ENCODE measurements at places on chromosomes 16 and 17.

DNA sequence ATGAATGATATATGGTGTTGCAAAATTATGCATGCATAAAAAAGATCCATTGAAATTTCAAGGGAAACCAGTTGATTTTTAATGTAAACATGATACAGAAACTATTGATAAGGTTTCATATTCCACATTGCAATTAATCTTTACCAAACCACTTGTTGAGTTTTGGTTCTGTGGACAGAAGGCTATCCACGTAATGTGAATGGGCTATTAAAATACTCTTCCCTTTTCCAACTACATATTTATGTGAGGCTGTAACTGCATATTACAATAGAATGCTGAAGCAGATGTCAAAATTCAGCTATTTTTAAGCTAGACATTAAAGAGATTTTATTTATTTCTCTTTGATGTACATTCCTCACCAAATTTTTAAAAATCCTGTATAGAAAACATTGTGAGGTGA lies 33.7 kb upstream of the VPS4A start:
- no peak for DNase-seq

DNA sequence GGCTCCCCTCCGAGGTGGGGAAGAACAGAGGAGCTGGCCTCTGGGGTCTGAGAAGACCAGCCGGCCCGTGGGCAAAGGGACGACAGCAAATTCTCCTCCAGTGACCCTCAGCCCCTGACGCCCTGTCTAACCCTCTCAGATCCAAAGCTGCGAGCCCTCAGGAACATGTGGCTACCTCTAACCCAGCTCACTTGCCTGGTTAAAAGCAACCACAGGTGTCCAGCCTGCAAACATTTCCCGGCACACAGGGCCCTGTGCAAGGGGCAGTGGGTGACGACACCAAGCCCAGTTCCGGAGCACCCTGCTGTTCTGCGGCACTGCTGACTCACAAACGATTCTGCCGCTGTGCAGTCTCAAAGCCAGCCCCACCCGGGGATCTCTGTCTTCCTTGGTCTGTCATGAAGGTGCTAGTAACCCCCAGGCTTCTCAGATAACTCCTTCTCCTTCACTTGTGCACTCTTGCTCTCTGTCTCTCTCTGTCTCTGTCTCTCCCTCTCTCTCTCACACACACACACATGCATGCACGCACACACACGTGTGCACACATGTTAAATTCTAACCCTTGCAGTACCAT lies 23.0 kb downstream of the WNT3 start:
- DNase-seq: no peak

DNA sequence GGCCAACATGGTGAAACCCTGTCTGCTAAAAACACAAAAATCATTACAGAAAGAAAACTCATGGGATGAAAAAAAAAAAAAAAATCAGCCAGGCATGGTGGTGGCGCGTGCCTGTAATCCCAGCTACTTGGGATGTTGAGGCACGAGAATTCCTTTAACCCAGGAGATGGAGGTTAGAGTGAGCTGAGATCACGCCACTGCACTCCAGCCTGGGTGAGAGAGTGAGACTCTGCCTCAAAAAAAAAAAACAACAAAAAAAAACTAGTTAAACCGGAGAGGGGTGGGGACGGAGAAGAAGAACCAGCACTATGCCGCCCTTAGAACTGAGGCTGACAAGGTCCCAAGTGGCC lies 7.4 kb upstream of the NOTUM start:
- DNase-seq: no peak

GRCh38 chr16:85510041-85510659 lies 103.0 kb upstream of the GSE1 start:
- no peak for DNase-seq

- no peak for DNase-seq
Measured at GRCh38 chr17:15263206-15263579, 1.9 kb downstream of the PMP22 start.

DNA sequence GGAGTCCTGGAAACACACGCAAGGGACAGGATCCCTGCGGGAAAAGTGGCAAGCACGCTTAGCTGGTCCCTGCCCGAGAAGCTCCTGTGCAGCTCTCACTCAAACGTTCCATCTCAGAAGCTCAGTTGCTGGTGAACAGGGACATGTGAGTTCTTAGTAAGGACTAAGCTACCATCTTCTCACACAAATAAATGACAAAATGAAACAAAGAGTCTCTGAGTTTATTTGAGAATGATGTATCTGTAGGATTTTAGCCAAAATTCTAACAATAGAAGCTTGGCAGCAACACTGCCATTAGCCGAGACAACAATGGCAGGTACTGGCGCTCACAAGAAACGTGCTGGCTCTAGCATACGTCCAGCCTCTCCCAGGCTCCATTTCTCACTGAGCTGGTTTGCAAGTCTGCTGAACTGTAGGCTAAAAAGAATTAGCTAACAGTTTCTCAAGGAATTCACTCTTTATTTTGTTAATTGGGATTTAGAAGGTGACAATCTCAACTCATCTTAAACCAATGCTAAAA lies 90.2 kb downstream of the VPS53 start:
- no peak for DNase-seq

DNA sequence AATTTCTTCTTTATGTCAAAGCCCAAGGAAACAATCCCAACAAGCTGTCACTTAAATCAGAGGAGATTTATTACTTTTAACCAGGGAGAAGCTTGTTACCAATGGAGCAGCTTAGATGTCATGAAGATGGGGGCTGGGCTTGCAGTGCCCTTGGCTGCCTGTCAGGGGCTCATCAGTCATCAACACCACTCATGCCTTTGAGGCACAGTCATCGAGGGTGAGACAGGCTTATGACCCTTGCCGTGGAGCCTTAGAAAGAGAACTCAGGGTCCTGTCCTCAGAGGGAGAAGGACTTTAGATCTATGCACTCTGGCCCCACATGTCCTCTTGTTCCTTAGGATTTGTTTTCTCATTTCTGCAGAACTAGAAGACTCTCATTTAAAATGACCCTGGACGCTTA lies 318.3 kb downstream of the CBLN1 start:
- no peak for DNase-seq

DNA sequence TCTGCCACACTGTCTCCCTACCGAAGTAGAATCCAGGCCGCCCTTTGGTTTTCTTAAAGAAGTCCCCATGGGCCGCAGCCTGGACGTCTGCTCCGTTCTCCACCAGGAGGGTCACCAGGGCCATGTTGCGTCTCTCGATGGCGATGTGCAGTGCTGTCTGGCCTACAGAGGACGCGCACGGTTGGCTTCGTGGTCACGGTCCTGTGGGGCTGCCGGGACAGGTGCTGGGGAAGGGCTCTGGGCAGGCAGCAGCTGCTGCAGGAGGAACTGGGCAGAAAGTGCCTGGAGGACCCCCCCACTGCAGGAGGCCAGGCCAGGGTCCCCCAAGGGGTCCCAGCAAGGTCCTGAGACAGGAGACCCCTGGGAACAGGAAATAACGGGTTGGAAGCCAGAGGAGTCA lies 19.0 kb downstream of the TRPV1 start:
- DNase-seq: no peak

DNA sequence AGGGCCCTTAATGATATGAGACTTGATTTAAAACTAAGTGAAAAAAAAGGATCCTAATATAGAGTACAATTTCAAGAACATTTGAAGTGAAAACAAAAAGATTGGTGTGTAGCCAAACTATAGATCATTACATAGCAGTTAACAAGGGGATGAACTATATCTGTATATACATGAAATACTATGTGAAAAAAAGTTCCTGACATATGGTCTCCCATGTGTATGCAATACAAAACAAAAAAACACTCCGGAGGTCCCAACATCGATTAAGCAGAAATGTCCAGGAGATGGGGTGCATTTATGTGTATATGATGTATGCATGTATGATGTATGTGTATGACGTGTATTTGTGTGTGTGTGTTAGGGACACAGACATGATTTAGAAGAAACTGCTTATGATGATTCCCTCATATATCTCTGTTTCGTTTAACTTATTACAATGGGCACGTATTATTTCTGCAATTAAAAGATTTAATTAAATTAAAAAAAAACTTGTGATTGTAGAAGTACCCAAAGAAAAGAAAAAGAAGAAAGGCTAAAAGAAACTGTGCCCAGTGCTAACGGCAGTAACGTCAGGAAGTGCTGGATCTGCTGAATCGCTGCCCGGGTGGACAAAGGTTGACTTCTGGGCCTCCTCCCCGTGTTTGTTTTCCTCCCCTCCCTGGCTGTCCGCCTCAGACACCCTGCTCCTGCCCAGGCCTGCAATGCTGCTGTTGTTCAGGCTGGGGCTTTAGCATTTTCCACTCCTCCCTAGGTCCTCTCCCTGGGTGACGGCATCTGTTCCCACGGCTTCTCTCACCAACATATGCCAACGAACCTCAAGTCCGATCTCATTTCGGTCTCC lies 36.9 kb downstream of the TBX4 start:
- DNase-seq: no peak

DNA sequence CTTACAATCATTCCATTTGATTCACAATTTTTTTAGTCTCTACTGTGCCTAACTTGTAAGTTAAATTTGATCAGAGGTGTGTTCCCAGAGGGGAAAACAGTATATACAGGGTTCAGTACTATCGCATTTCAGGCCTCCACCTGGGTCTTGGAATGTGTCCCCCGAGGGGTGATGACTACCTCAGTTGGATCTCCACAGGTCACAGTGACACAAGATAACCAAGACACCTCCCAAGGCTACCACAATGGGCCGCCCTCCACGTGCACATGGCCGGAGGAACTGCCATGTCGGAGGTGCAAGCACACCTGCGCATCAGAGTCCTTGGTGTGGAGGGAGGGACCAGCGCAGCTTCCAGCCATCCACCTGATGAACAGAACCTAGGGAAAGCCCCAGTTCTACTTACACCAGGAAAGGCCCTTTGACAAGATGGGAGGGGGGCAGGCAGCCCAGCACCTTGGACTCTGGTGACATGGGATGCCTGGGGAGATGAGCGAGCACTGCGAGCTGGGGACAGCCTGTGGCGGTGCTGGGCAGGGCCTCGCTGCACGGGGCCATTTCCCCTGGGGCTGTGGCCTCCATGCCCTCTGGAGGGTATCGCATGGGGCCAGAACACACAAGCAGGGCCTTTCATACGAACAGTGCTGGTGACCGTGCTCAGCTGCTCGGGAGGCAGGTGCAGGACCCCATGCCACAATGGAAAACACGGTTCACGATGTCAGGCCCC lies 33.9 kb downstream of the PDIA2 start:
- no peak for DNase-seq
